ENCODE measurements at places on chromosomes 16 and 17.

DNA sequence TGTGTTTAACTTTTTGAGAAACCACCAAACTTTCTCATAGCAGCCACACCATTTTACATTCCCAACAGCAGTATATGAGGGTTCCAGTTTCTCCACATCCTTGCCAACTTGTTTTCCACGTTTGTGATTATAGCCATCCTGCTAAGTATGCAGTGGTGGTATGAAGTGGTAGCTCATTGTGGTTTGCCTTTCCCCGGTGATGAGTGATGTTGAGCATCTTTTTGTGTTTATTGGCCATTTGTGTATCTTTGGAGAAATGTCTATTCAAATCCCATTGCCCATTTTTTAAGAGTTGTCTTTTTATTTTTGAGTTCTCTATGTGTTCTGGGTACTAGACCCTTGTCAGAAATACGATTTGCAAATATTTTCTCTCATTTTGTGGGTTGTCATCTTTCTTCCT, 17.4 kb downstream of the SF3B3 start:
- DNase-seq, result no peak

DNA sequence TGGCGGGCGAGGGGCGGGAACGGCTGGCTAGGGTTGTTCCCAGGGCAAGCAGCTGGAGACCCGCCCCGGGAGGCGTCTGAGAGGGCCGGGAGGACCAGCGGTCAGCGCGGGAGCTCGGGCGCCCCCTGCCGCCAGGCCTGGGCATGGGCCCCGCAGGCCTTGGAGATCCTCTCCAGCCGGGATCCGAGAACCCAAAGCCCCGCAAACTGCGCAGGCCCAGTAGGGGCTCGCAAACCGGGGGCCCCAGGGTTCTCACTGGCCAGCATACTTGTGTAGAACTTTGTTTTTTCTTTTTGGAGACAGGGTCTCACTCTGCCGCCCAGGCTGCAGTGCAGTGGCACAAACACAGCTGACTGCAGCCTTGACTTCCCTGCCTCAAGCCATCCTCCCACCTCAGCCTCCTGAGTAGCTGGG, 20.8 kb upstream of the ZNF423 start:
- no peak for DNase-seq

GRCh38 chr16:73057291-73058210, 9.6 kb upstream of the ZFHX3 start:
- no peak for DNase-seq

DNA sequence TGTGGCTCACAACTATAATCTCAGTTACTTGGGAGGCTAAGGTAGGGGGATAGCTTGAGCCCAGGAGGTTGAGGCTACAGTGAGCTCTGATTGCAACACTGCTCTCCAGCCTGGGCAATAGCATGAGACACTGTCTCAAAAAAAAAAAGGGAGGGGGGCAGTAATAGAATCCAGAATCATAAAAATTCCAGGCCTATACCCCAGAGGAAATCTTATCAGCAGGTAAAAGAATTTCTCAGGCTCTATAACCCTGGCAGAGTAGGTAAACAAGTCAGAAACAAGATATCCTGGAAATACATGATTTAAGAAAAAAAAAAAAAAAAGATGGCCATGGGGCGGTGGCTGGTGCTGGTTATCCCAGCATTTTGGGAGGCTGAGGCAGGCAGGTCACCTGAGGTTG, 12.9 kb downstream of the SPAG9 start:
- DNase-seq, result no peak

DNA sequence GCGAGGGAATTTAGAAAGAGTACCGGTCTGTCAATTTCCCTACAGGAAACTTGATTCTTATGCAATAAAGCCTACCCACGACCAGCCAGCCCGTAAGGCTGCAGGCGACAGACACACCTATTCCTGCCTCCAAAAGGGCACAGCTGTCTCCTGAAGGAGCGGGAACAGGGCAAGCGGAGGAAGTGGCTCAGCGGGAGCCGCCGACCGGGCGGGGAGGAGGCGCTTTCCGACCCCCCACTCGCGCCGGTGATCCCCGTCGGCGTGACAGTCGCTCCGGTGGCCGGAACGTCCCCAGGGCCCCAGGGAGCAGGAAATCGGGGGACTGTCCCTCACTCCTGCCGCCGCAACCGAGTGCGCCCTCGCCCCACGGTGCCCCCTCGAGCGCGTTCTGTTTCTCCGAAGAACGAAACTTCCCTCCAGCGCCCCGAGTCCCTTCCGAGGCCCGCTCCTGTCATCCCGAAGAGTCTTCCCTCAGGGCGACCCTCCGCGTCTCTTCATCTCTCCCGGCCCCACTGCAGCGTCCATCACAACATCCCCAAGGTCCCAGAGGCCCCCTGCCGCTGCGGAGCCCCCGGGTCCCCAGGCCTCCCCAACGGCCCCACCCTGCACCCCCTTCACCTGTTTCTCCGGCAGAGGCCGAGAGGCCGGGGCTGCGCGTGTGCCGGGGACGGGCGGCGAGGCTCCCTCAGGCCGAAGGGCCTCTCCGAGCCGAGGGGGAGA, 421 bp downstream of the STAT3 start:
- DNase-seq, result no peak

- DNase-seq, result no peak
Observed at GRCh38 chr17:72268431-72268830, 147.6 kb downstream of the SOX9 start.

GRCh38 chr16:55385359-55385758, 61.4 kb downstream of the IRX6 start:
- no peak for DNase-seq

DNA sequence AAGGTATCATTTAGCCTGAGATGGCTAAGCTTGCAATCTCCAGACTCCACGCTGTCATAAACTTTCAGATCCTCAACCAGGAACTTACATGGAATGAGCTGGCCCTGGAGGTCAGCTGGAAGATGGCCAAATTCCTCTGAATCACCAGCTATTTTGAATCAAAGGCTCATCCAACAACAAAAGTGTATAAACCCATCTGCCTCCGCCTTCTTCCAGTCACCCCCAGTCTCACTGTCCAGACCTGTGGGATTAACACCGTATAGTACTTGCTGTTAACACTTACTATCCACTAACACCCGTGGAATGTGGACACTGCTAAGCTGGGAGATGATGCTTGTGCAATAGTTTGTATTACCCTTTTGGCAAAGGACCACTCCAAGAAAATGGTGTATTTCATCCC, 1.9 kb upstream of the LCMT1 start:
- no peak for DNase-seq

DNA sequence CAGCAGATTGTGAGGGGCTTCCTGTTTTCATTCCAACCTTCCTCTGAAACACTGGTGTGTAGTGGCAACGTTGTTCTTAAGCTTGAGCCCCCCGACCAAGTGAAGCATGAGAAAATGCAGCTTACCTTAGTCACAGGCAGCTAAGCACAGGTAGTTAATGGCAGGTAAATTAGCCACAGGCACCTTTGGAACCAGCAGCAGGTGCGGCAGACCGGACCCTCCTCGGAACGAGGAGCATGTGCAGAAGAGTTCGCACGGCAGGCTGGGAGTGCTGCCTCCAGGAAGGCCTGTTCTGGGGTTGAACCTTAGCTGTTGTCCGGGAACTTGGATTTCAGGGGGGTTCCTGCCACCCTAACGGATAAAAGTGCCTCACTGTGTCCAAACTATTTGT, 7.2 kb upstream of the IRF8 start:
- DNase-seq, result no peak

DNA sequence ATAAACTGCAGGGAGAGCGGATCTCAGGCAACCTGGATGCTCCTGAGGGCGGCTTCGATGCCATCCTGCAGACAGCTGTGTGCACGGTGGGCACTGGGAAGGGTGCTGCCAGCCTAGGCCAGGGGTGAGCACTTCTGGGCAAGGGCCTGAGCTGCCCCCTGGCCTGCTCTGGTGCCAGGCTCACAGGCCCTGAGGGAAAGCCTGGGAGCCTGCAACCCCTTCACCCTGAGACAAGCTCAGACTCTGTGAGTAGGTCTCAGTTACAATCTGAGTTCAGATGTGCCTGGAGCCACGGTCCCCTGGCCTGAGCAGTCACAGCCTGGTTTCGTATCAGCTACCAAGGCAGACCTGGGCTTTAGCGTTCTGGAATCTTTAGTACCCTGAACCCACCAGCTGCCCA, 8.1 kb downstream of the ITGB4 start:
- no peak for DNase-seq

- no peak for DNase-seq
Observed at GRCh38 chr16:2250652-2251295, 613 bp downstream of the ECI1 start.

- DNase-seq, result no peak
Observed at GRCh38 chr17:68460146-68460545, 2.9 kb upstream of the WIPI1 start.

DNA sequence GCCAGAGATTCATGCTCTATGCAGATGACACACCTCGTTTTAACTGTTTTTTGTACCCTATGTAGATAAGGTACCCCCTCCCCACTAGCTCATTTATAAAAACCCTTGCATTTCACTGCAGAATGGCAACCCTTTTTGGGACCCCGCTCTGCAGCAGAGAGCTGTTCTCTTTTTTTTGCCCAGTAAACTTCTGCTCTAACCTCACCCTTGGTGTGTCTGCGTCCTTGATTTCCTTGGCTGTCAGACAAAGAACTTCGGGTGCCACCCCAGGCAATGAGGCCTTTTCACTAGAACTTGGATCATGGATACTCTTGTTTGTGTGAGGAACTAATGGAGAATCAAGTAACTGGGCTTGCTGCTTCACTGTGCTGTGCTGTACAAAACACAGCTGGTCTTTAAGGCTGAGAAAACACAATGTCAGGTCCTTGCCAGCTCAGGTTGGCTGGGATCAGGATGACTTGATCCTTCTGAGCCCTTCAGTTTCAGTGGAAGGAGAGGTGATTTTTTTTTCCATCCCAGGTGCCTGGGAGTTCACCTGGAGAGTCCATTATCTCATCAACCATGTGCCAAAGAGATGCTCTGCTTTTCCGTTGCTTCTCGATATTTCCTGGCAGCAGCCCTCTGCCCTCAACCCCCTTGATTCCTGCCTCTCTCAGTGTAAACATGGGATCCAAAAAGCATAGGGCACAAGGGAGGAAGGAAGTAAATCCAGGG, 133.2 kb upstream of the FAM20A start:
- DNase-seq, result no peak

DNA sequence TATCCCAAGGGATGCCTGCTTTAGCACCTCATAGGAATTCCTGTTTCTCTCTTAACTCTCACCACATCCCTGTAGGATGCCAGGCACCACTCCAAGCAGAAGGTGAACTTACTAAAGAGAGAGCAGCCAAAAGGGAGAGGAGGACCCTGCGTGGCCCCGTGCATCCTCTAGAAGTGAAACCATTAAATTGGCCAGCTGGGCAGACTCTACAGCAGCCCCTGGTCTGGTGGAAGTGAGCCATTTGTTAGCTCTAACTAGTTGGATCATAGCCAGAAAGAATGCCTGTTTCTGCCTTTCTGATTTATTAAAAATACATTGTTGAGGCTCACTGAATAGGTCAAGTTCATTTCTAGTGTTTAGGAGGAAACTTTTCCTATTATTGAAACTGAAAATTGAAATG, 22.3 kb downstream of the TMEM11 start:
- DNase-seq, result no peak

- no peak for DNase-seq
Observed at GRCh38 chr17:48933035-48933434, 11.6 kb downstream of the SNF8 start.

GRCh38 chr16:1152651-1153259, at the start of gene CACNA1H:
TSS of gene CACNA1H (plus strand) at chr16:1153106. CDS start at chr16:1153738, 632 bp downstream.
- peak; percentile 6 for DNase-seq

DNA sequence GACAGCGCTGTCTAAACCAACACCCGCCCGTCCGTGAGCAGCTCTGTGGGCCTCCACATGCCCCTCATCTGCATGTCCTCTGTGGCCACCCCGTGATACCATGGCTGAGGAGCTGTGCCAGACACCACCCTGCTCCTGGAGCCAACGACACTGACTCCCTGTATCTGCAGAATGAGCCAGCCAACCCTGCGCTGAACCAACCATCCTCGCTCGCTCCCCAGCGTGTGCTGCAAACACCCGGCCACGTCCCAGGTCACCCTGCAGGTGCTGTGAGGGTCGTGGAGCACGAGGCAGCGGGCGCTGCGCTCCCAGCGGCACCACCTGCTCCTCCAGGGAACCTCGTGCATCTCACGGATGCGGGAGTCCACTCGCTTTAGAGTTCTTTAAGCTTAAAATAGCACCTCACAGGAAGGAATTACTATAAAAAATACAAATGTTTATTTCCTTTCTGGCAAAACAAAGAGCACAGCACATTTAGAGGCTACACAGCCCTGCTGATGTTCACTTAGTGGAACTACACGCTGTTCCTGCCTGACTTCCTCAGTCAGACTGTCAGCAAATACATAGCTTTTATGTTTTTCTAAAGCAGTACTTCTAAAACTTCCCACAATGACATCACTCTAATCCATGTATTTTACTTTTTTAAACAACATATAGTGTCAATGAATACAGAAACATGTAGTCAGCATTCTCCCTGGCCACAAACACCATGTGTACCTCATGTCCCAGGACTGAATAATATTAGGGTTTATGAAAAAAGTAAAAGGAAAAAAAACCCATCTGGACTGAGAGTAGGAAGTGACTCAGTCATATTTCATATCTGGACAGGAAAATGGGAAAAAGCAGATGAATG, 43.5 kb downstream of the MAP1LC3B start:
- DNase-seq, result no peak

DNA sequence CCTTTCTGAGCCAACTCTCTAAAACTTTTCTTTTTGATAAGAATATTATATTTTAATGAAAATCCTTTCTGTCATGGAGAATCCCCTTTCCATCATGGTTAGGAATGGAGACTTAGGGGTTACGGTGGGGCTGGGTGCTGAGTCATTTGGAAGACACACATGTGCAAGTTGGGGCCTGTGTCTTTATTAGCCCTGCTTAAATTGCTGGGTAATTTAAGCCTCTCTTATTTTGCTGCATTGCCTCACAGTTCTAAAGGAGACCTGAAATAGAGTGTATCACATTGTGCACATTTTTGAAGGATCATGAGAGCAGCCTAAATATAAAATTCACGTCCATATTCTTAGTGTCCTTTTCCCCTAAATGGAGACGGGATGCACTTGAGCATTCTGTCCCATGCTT, 61.8 kb upstream of the RBFOX1 start:
- DNase-seq, result no peak

DNA sequence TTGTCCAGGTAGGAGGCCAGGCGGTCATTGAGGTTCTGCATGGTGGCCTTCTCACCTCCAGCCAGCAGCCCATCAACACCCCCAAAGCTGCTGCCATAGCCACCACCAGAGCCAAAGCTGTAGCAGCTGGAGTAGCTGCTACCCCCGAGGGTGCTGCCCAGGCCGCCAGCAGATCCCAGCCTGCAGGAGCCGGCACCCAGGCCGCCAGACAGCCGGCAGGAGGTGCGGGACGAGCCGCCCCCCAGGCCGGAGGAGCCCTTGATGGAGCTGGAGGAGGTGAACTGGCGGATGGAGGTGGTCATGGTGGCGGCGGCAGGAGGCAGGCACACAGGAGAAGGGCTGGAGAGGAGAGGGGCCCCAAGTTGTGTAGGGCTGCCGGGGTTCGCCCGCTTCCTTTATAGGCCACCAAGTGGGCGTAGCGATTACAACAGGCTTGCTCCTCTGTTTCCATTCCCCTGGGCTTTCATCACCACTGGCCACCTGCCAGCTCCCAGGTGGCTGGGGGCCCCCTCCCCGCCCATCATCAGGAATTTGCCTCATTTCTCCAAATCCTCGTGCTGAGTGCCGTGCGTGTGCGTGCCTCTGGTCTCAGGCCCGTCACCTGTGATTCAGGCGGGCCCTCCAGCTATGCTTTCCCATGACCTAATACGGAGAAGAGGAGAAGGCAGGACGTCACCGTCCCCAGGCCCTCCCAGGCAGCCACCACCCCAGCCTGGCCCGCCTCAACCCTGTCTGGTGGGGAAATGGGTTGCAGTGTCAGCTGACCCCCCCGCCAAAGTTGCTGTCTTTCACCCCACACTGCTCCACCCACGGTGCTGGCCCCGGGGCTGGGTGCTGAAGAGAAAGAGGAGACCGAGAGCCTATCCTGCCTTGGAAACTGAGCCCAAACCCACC, at the start of gene KRT17:
Gene KRT17, minus strand, starts transcription at position 368 of the 894 bp plus-strand sequence. Its CDS starts 66 bp downstream, at position 302.
- DNase-seq, result no peak

All from stimulated activated CD8-positive, alpha-beta memory T cell treated with anti-CD3 and anti-CD28 coated beads, Interleukin-2, amount 100 ng/mL, for 1 hour (primary cell).